Stimulated activated CD4-positive, alpha-beta T cell treated with anti-CD3 and anti-CD28 coated beads, Interleukin-4, amount 100 ng/mL, for 1 hour (primary cell): ENCODE measurements at places on chromosomes 7 and 10.

- DNase-seq = no peak
These were observed 200.4 kb upstream of the YAE1 start for GRCh38 chr7:39365751-39366295.

GRCh38 chr7:143229054-143229790 lies 7.4 kb downstream of the TAS2R40 start:
- DNase-seq = no peak

DNA sequence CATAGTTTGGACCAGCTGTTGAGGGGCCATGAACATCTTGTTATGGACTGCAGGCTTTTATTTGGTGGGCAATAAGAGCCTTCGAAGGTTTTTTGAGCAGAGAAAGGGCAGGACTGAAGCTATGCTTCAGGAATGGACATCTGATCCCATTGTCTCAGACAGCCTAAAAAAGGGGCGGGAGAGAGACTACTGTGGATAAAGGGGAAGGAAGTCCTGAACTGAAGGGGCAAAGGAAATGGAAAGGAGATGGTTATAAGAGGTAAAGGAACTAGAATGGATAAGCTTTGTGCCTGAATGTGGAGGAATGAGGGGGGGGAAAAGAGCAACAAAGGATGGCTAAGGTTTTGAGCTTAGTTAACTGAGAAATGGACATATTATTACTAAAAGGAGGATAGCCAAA lies 172.5 kb downstream of the SKAP2 start:
- no peak for DNase-seq

DNA sequence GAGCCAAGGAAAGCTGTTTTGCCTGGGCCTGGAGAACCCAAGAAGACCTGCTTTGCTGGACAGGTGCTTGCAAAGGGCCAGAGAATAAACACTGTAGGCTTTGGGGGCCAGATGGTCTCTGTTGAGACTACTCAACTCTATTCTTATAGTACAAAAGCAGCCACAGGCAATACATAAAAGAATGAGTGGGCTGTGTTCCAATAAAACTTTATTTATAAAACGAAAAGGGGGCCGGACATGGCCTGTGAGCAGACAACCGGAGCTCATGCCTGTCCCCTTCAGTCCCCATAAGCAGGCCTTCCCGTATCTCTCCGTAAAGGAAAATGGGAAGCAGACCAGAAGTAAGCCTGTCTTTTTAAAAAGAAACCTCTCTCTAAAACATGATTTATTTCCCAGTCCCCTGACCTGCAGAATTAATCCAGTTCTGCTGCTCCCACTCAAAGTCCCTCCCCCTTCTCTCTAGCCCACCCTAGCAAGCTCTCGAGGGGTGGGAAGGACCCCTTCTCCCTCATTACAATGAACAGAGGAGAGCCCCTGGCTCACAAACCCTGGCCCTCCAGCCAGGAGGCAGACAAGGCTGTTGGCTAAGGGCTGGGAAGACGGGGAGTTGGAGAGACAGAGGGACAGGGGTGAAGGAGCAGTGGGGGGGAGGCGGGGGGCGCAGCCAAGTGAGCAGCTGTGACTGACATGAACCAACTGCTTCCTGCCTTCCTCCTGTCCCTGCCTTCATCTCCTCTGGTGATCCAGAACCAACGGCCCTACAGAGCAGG lies 177.8 kb downstream of the NEURL1 start:
- no peak for DNase-seq

DNA sequence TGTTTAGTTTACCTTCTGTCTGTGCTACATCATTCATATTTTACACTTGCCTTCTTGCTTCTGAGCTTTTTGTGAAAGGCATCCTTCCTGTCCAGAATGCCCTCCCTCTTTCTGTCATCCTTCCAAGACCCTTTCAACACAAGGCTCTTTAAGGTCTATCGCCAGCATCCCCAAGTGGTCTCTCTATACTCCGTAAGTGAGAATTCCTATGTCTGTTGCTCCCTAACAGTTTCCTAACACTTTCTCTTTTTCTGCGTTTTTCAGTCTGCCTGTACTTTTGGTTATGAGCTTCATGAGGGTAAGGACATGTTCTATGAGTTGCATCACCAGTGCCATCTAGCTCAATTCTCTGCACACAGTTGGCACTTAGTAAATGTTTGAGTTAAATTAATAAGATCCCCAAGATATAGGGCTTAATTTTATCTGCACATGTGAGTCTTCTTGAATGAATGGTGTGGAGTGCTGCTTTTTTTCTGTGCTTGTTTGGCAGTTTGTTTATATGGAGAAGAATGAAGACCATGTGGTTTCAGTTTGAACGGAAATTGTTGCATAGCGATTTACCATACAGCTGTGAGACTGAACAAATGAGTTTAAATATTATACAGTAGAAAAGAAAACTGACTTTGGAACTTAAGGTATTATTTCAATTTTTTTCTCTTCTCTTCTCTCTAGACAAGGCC lies 29.4 kb downstream of the RABGEF1 start:
- DNase-seq = no peak

DNA sequence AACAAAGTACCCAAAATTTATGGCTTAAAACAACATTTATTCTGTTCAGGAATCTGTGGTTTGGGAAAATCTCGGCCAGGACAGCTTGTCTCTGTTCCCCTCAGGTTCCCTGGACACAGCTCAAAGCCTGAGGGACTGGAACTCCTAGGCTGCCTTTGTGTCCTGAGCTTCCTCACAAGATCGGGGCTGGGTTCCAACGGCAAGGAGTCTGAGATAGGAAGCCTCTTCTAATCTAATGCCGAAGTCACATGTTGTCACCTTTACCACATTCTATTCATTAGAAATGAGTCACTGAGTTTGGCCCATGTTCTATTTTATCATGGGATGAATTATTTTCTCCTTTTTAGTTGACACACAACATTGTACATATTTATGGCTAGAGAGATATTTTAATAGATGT lies 80.5 kb downstream of the ANKRD26 start:
- DNase-seq = no peak

- no peak for DNase-seq
These were observed 12.3 kb downstream of the CAV2 start for GRCh38 chr7:116511552-116512519.

- DNase-seq = no peak
These were observed 273.9 kb downstream of the TSPAN12 start for GRCh38 chr7:120583899-120584586.

GRCh38 chr7:132138817-132139216 lies 437.5 kb downstream of the PLXNA4 start:
- DNase-seq = no peak

DNA sequence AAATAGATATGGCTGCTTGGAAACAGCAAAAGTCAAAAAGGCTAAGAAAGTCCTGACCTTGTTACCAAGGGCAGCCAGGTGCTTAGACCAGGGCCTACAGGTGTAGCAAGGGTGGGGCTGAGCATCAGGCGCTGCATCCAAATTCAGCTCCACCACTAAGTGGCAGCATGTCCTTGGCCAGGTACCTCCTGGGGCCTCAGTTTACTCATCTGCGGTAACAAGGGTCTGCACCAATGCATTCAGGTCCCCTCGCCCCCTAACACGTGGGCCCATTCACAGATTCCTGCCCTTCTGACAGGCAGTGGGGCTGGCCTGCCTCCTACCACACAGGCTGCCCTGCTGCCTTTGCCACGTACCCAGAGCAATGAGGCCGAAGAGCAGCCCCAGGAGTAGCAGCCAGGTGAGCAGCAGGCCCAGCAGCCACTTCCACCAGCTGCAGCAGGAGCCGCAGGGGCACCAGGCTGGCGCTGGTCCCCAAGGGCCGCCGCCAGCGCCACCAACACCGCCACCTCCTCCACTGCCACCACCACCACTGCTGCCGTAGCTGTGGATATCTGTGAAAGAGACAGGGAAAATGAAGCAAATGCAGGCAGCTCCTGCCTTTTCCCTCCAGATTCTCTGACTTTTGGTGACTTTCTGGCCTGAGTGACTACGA lies 28.9 kb downstream of the COL17A1 start:
- DNase-seq = no peak

DNA sequence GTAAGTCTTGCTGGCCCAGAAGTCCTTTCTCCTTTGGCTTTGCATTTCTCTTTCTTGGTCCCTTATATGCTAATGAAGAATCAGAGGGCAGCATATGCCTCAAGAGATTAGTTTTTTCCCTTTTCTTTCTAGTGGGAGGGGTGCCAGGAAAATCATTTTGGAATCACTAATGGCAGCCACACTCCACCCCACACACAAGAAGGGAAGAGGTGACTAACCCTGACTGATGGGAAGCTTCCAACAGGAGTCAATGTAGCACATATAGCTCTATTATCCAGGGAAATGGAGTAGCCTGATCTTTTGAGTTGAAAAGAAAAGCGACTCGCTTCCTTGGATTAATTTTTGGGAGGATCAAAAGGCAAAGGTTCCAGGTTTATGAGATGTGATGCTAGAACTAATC lies 225.3 kb downstream of the KIF20B start:
- no peak for DNase-seq

DNA sequence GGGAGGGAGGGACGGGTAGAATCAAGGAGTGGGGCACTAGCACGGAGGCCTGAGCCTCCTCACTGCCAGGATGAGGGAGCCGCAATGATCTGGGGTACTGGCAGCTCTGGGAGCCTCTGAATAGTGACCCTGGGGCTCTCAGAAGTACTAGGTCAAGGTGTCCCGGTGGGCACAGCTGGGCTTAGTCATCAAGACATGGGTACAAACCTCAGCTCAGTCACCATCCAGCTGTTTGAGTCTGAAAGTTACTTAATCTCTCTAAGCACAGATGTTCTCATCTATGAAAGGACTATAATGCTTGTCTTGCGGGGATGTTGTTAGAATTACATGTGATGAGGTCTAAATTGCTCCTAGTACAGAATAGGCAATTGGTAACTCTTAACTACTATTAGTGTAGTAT lies 276.8 kb downstream of the KCNMA1 start:
- DNase-seq = no peak

GRCh38 chr7:155935005-155935557 lies 122.8 kb upstream of the SHH start:
- no peak for DNase-seq

DNA sequence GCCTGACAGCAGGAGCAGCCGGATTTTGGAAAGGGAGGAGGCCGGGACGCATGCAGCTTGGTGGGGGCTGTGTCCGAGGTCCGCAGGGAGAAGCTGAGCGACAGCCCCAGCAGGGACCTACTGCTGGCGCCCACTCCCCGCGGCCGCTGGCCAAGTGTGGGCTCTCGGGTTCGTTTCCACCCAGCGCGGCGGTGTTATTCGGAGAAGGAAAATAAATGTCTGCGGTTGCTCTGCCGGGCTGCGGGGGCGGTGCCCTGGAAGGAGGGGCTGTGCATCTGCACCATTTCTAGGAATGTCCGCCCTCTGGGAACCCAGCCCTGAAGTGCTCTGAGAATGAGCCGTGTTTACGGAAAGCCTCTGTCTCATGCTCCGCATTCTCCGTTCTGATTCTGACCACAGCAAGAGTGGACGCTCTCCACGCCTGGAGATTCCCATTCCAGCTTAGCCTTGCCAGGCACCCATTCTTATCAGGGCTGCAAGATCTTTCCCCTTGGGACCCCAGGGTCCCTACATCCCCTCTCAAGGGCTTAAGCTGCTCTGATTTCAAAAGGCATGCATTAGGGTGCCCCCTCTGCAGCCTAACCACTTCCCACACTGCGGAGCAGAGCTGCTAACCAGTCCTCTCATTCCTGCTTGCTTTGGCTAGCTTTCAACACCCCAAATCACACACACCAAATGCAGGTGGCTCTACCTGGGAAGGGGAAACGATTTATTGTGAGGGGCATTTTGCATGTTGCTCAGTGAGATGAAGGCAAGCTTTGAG lies 256.6 kb upstream of the GLI3 start:
- DNase-seq = no peak

- no peak for DNase-seq
These were observed 45.5 kb upstream of the TARP start for GRCh38 chr7:38318803-38319416.

- DNase-seq = no peak
These were observed 149.1 kb upstream of the RNF32 start for GRCh38 chr7:156491435-156491834.

DNA sequence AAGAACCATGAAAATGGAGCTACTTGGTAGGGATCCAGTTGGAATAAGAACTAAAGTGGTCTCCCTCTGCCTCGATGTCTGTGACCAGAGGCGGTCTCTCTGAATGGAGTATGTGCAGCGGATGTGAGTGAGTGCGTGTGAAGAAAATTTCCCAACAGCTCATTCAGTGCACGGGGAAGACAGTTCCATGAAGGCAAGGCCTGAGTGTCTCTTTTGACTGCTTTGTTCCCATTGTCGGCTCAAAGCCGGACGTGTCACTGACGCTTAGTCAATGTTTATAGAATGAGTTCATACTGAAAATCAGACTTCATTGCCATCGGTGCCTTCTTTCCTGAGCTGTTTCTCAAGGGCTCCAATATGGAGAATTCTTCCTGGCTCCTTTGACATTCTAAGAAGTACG lies 55.3 kb upstream of the GRB10 start:
- DNase-seq = no peak

- no peak for DNase-seq
These were observed 21.5 kb upstream of the OGDHL start for GRCh38 chr10:49783645-49784044.

GRCh38 chr7:135901585-135902540 lies 75.3 kb downstream of the MTPN start:
- no peak for DNase-seq

GRCh38 chr10:43069211-43069515 lies 7.7 kb upstream of the RET start:
- no peak for DNase-seq

DNA sequence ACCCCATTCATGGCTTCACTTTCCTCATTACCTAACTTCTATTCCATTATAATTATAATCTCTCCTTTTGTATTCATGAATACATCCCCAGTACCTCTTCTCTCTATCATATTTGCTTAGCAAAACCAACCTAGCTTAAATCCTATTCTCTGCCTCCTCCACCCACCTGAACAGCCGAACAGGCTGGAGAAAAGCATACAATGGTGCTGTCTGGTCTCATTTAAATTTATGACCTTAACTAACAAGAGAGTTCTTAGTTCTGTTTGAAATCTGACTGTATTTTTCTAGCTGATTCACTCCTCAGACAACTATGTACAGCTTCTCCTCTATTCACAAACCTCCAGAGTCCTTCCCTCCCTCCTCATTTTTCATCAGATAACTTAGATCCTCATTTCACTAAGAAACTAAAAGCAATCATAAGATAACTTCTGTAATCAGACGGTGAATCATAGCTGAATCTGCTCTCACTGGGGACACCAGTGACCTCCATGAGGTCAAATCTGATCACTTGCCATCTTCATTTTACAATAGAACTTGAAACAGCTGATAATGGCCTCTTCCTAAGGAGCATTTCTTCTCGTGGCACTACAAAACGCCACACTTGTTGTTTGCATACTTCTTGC lies 233.9 kb upstream of the AOAH start:
- DNase-seq = no peak

DNA sequence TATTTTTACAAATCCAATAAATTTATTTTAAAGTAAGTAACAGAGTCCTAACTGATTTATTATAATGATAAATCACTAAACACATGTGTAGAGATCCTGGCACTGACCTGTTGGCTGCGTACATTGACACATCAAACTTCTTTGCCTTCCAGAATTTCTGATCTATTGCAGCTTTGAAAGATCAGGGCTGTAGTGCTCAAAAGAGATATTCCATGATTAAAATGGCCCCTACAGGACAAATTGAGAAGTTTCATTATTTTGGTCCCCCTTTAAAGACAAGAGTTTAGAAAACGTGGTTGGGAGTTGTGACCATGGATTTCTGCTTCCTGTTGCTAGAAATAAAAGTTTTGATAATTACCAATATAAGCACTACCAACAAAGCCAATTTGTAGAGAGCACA lies 87.7 kb upstream of the PDK4 start:
- no peak for DNase-seq

GRCh38 chr10:130854151-130854550 lies 457.4 kb downstream of the TCERG1L start:
- no peak for DNase-seq
